ENCODE measurements at places on chromosomes 3 and 15.

DNA sequence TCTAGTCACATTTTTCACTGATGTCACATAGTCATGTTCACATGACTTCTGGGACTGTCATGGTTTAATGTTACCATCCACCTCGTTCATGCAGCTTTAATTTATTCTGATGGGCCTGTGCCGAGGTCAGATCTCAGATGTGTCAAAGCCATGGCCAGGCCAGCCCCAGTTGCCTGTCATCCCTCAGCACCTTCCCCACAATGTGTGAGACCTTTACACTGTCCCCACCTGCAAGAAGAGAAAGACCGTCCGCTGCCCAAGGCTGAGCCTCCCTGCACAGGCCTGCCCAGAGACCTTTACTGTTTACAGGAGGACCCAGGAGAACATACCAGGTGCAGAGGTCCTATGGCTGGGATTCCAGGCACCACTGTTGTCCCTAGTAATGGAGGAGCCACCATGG, 12.8 kb upstream of the KLF15 start:
- no peak for DNase-seq

- DNase-seq = no peak
These were observed 54.3 kb upstream of the SMAD3 start for GRCh38 chr15:67010898-67011616.

- DNase-seq = no peak
These were observed 51.8 kb downstream of the OCA2 start for GRCh38 chr15:28047277-28047676.

DNA sequence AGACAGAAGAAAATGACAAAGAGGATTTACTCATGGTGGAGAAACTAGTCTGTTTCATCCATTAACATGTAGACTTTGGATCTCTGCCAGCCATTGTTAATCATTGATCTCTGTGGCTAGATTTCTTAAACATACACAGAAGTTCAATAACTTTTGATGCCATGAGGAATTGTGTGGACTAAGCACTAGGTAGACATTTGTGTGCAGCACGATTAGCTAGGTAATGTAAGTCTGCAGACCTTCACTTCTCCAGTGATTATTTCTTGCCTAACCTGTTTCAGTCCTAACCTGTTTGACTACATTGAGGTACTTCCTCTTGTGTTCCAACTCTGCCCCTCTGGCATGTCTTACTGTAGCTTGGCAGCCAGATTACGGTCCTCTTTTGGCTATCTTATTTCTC, 928.5 kb upstream of the ROBO1 start:
- DNase-seq = no peak

GRCh38 chr15:85597155-85597815, 197.4 kb downstream of the KLHL25 start:
- DNase-seq = no peak

DNA sequence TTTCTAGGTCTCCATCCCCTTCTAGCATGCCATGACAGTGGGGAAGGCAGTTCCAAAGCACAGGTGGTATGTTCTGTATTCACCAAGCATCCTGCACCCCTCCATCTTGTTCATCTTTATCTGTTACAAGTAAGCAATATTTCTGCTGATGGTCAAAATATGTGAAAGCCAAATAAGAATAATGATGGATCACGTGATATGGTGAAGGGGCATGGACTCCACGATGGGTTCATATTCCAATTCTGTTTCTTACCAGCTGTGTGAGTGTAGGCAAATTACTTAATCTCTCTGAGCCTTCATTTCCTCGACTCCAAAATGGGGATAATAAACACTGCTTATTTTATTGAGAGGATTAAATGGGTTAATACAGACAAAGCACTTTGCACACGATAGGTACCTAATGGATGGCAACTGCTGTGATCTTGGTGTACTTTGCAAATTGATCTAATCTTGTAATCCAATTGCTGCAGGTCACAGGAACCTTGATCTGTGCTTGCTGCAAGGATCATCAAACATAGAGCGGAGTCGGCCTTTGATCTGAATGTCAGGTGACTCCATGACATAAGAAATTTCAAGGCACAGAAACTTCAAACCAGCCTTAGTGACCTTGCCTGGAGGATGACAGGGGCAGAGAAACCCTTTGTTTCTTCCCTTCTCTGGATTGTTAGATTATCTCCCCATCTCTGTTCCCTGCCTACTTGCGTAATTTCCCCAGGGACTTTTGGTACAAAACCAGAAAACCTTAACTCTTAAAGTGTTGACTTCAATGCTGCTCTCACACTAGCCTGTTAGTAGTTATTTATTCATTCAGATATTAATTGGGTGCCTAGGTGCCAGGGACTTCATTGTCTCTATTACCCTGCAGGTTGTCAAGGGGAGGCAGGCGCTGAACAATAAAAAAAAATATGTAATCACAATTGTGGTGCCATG, 25.8 kb downstream of the SIAH2 start:
- DNase-seq = no peak

GRCh38 chr3:59245300-59245858, 195.6 kb upstream of the CFAP20DC start:
- DNase-seq = no peak

GRCh38 chr15:46126581-46126980, 491.8 kb downstream of the SQOR start:
- no peak for DNase-seq

- DNase-seq = no peak
These were observed 46.9 kb upstream of the GAP43 start for GRCh38 chr3:115576325-115576875.

- DNase-seq = no peak
These were observed 329.1 kb downstream of the FOXP1 start for GRCh38 chr3:71254281-71255057.

GRCh38 chr3:183400352-183400751, 28.1 kb downstream of the MCF2L2 start:
- DNase-seq = no peak

GRCh38 chr3:188183452-188183851, 29.5 kb downstream of the LPP start:
- no peak for DNase-seq

DNA sequence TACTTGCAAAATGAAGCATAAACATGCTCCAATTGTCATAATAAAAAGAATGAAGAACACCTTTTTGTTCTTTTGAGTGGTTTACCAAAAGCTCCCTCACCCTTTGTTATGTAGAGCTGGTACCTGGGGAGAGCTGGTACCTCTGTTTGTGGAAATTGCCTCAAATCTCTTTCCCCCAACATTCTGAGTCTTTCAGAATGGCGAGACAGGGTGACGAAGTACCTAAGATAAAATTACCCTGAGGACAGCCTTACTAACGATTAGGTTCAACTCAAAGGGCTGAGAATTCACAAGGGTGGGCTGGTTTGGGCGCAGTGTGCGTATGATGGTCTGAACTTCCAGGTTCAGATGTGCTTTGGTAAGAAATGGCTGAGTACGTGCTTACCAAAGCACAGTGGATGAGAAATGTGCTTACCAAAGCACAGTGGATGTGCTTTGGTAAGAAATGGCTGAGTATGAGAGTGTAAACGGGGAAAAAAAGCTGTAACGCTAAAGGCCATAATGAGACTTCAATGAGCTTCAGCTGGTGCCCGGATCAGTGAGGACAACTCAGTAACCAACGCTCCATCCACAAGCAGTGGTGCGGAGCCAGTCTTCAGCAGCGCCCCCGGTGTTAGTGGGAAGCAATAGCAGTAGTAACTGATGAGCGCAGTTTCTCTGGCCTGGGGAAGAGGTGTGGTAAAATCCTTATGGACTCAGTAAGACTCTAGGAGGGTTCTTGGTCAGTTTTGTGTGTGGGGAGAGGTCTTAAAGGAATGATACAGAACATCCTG, 72.3 kb upstream of the LRIG1 start:
- no peak for DNase-seq

DNA sequence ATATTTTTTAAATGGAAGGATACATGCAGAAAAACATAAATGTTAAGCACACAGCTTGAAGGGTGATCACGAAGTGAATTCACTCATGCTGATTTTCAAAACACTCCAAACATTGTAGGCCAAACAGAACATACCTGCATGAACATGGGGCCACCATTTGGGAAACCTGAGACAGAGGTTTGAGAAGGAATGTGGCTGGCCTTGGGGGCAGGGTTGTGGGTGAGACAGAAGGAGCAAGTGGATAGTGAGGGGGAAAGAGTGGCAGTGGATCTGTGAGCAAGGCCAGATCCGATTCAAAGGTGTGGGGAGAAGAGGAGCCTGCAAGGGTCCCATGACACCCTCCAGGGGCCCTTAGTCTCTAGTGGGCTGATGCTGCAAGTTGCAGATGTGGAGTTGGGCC, 94.9 kb downstream of the HMG20A start:
- no peak for DNase-seq

DNA sequence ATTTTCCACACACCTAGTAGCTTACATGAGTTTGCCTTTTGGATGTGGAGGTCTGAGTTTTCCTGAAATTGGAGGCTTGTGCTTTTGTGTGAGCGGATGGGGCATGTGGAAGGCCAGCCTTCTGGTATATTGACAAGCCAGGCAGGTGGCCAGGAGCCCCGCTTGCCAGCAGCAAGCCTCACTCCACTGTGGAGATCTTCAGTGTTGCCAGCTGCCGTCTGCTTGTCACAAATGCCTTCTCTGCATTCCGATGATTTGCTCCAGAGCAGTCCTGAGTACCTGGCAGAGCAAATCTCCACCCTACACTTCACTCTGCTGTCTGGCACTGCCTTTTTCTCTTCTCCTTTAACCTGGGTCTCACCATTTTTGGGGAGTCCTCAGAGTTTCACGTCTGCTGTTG, 29.1 kb upstream of the CHST2 start:
- DNase-seq = no peak

DNA sequence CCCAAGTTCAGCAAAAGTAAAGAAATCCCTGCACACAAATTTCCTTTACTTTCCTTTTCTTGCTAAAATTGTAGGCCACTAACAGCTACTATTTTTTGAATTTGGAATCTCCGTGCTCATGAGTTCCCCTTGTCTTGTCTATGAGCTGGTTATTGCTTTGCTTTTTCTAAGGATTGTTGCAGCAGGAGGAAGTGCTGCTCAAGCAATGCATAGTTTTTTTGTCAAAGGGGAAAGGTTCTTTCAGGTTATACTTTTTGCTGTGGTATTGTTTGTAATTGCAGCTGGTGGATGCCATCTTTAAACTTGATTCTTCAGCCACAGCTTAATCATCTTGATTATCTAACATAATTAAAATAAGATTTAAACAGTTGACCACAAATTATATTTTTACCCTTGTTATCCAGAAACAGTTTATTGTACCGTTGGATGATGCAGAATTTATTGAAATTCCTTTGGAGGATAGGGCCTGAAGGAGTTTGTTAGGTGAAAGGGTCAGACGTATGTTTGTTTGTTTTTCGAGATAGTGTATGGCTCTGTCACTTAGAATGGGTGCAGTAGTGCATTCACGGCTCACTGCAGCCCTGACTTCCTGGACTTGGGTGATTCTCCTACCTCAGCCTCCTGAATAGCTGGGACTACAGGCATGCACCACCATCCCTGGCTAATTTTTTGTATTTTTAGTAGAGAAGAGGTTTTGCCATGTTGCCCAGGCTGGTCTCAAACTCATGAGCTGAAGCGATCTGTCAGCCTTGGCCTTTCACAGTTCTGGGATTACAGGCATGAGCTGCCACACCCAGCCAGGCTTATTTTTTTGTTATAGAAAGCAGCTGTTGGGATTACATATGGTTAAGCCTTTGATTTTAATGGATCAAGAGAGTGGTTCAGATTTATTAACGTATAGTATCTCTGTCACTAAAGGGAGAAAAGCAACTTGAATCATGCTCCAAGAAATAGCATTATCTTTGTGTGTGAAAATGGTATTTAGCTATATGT, 11.7 kb downstream of the MGA start:
- DNase-seq = no peak

- DNase-seq = no peak
These were observed 235.6 kb upstream of the LRTM1 start for GRCh38 chr3:55163421-55163820.

DNA sequence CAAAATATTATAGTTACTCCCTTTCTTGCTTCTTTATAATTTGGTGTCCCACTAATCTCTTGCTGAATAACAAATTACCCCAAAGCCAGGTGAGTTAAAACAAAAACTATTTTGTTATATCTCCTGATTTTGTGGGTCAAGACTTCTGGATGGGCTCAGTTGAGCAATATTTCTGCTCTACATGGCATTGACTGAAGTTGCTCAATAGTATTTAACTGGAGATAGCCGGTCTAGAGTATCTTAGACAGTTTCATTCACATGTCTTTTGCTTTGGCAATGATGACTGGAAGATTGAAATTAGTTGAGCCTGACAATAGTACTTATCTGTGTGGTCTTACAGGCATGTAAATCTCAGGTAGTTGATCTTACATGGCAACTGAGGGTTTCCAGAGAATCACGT, 51.0 kb upstream of the TP63 start:
- no peak for DNase-seq

- no peak for DNase-seq
These were observed 182.4 kb downstream of the ADAMTS9 start for GRCh38 chr3:64505419-64505818.

- no peak for DNase-seq
These were observed 30.9 kb downstream of the DAG1 start for GRCh38 chr3:49500732-49501609.

DNA sequence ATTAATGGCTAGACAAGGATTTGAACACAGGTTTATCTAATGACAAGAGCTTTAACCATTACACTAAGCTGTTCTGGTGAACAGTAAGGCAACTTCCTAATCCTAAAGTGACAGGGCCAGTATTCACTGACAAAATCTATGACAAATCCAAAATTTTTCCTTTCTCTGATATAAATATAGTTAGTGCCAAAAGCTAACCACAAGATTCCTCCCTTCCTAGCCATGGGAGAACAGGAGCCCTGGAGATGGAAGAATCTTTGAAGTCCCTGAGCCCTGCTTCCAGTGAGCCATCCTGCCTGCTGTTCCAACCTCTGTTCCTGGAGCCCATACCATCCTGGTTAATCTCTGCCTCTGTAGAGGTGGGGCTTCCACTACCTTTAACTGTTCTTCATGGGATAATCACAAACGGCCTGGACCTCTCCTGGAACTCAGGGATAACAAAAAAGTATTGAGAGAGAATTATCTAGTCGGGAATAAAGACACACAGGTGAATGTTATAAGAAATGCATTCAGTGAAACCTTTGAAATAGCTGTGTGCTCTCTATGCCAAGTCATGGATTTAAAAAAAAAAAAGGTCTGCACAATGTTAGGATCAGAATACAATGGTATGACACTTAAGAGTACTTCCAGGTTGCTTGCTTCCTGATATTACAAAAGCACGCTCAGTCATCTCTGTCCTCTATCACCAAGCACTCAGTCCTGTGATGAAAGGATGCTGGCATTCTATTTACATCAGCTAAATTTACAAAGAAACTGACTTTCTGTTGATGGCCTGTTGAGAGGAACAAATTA, 235.8 kb downstream of the SUCLG2 start:
- no peak for DNase-seq

- DNase-seq = no peak
These were observed 718.7 kb upstream of the SGO1 start for GRCh38 chr3:20904671-20905070.

- no peak for DNase-seq
These were observed 277.9 kb upstream of the TLE3 start for GRCh38 chr15:70375586-70375985.

GRCh38 chr3:81406318-81406717, 355.1 kb downstream of the GBE1 start:
- no peak for DNase-seq

GRCh38 chr3:136547293-136547692, 204.9 kb downstream of the STAG1 start:
- DNase-seq = no peak

All from activated naive CD4-positive, alpha-beta T cell treated with Interleukin-2 at 50 U/mL for 16 hours (primary cell).